ENCODE measurements at places on chromosomes 1 and 21.

- DNase-seq = no peak
Measured at GRCh38 chr1:47230692-47231300, 1.2 kb downstream of the TAL1 start.

- DNase-seq = no peak
Measured at GRCh38 chr1:17717594-17718535, 37.3 kb upstream of the ACTL8 start.

DNA sequence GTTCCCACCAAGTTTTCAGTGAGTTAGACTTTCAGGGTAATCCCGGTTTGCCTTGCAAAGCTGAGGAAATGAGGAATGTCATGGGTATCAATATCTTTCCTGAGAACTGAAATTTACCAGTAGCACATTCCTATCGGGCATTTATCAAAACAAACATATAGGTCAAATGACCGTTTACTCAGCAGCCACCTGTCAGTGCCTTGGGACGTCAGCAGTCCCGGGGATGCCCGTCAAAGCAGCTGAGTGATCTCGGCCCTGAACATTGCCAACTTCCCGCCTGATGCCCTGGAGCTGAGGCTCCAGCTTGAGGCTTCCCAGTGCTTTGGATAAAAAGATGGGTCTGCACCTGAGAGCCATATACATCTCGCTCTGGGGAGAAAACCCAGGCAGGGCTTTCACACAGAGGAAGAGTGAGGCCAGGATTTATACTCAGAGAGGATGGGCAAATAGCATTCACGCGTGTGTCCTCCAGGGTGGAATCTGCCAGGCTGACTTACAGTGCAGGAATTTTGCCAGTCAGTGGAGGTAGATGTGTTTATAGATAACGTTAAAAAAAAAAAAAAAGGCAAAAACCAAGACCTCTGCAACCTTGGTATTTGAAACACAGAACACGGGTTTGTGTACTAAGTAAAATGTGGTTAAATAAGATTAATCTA, 435.7 kb upstream of the VAMP3 start:
- DNase-seq = no peak

- no peak for DNase-seq
Measured at GRCh38 chr1:1624443-1625403, 7.2 kb upstream of the MMP23B start.

- DNase-seq = no peak
Measured at GRCh38 chr1:194833111-194833510, 1646.7 kb upstream of the B3GALT2 start.

DNA sequence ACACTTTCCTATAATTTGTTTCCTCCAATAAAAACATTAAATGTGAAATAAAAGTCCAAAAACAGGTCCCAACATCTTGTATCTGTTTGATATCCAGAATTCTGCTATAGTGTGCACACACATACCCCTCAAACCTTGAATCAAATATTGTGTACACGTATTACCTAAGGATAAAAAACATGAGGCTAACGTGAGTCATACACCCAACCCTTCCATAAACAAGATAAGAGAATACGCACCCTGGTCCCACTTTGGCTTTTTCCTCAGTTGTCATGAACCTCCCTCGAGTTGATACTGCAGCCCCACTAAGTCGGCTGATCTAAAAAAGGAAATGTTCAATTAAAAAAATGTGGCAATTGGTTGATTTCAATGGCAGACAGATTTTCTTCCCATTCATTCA, 5.2 kb downstream of the KHDC4 start:
- DNase-seq = no peak

DNA sequence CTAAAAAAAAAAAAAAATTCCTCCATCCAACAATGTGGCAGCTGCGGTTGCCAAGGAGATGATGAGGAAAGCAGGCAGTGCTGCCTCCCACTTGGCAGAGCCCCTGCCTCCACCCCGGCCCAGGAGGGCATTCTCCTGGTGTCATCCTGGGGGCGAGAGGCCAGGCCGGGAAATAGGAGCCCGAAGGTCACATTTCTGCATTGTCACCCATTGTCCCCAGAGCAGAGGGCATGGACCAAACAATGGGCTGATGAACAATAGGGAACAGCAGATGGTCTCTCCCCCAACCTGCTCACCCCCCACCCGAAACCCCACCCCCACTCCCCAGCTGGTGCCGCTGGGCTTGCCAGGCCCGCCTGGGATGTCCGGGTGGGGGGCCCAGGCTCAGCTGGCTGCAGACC, 37.3 kb downstream of the CAMK2N1 start:
- DNase-seq = no peak

DNA sequence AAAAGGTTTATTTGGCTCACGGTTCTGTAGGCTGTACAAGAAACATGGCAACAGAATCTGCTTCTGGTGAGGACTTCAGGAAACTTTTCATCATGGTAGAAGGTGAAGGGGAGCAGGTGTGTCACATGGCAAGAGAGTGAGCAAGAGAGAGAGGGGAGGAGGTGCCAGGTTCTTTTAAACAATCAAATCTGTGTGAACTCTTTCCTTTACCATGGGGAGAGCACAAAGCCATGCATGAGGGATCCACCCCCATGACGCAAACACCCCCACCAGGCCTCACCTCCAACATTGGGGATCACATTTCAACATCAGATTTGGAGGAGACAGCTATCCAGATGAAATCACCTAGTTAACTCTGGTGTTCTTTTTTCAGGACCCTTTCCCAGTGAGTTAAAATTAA, 103.6 kb downstream of the GALNT2 start:
- DNase-seq = no peak

- DNase-seq = no peak
Measured at GRCh38 chr1:235022341-235022980, 106.2 kb downstream of the TOMM20 start.

- no peak for DNase-seq
Measured at GRCh38 chr1:62544570-62544969, 52.8 kb upstream of the ANGPTL3 start.

GRCh38 chr21:32757804-32758203, 13.8 kb downstream of the PAXBP1 start:
- DNase-seq = no peak

GRCh38 chr1:162172311-162173102, 103.0 kb downstream of the NOS1AP start:
- no peak for DNase-seq
